ENCODE measurements at places on chromosomes 5 and 9. TPM values are rescaled to one million over a fixed set of nuclear protein-coding genes. Genes with fewer than 3 reads are reported as not detected.

Gene WDR38
- not detected for total RNA-seq

- no peak for DNase-seq
These were observed 63.3 kb downstream of the ABCA1 start for GRCh38 chr9:104864675-104865104.

Gene ENTREP1
- not detected for total RNA-seq

Gene RNF183
- not detected for total RNA-seq

DNA sequence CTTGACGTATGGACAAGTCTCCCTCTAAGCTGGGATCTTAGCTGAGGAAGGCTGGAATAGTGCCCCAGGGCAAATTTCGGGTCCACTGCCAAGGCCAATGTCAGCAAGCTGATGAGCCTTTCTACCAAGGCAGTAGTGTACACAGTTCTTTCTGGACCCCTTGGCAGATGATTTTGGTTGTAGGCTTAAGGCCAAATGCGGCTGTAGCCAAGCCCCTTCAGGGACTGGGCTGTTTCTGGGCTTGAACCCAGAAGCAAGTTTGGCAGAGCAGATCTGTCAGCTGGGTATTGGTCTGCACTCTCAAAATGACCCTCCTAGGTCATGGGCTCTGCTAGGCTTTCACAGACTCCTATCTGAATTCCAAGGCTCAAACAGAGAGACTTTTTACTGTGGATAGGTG lies 121.6 kb downstream of the ADAMTSL1 start:
- DNase-seq: no peak

DNA sequence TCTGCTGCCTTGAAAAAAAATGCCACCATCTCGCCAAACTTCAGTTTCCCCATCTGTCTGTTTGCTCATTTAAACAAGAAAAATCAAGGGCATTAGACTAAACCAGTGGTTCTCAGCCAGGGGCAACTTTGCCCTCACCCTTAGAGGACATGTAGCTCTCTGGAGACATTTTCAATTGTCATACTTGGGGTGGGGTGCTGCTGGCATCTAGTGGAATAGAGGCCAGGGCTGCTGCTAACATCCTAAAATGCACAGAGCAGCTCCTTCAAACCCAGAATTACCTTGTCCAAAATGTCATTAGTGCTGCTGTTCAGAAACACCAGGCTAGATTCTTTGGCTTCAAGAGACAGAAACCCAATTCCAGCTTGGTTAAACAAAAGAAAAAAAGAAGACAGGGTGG lies 71.1 kb upstream of the FOXE1 start:
- no peak for DNase-seq

- no peak for DNase-seq
These were observed 67.1 kb downstream of the LHX2 start for GRCh38 chr9:124078641-124079040.

GRCh38 chr9:27183131-27183530 lies 74.1 kb downstream of the TEK start:
- no peak for DNase-seq

Gene GGTA1
- total RNA-seq: not detected

DNA sequence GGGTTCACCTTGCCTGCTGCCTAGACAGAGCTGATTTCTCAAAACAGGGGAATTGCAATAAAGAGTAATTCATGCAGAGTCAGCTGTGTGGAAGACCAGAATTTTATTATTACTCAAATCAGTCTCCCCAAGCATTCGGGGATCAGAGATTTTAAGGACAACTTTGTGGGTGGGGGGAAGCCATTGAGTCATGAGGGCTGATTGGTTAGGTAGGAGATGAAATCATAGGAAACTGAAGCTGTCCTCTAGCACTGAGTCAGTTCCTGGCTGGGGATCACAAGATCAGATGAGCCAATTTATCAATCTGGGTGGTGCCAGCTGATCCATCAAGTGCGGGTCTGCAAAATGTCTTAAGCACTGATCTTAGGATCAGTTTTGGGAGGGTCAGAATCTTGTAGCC lies 159.1 kb upstream of the MAP1B start:
- DNase-seq: no peak

- DNase-seq: no peak
These were observed 353.4 kb downstream of the SPOCK1 start for GRCh38 chr5:137145721-137146120.

Gene MSH3
- 23.4 TPM for total RNA-seq

Gene TRIP13
- 36.9 TPM for total RNA-seq

GRCh38 chr5:32339198-32339597 lies 26.5 kb upstream of the MTMR12 start:
- no peak for DNase-seq

DNA sequence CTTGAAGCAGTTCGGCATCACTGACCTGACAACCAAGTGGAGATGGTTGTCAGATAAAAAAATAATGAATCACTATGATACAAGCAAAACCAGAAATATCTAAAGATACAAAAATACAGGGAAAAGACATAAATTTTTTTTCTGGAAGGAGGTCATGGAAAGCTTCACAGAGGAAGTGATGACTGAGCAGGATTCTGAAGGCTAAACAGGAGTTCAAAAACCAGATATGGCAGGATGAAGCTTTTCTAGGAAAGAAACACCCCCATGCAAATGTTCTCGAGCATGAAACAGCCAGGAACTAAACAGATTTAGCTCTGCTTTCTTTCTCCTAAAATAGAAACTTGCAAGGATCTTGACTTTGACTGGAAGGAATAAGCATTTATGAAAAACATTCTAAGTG lies 60.7 kb upstream of the IFNE start:
- DNase-seq: no peak

DNA sequence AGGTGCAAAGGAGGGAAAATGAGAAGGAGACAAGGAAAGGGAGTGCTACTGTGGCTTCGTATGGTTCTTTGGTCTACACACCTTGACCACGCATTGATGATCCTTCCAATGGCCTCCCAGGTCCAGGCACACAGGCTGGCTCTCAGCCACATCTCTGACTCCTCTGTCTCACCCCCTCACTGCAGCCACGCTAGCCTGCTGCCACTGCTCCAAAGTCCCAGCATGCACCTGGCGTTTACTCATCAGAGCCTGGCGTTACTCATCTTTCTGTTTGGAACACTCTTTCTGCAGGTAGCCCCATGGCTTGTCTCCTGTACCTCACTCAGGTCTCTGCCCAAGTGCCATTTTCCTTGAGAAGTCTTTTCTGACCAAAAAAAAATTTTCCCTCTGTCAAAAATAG lies 195.5 kb downstream of the SNCAIP start:
- no peak for DNase-seq

- no peak for DNase-seq
These were observed 78.6 kb upstream of the FBXL7 start for GRCh38 chr5:15421381-15421780.

GRCh38 chr9:31078175-31078574 lies 1306.3 kb upstream of the ACO1 start:
- DNase-seq: no peak

DNA sequence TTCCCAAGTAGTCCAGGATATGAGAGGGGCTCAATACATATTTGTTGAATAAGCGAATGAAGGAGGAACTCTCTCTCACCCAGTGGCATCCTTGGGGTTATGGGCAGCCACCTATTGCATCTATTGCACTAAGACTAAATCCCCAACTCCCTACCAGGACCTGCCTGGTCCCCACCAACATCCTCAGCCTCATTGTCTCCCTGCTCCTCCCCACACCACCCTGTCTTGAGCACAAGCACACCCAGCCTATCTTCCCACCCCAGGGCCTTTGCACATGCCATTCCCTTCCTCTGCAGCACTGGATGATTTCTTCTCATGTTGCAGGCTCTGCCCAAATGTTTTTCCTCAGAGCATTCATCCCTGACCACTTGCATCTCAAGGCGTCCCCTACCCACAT lies 133.8 kb downstream of the BARX1 start:
- DNase-seq: no peak

Gene TLE1
- total RNA-seq: 0.20 TPM

Gene TJP2
- total RNA-seq: 3.7 TPM

DNA sequence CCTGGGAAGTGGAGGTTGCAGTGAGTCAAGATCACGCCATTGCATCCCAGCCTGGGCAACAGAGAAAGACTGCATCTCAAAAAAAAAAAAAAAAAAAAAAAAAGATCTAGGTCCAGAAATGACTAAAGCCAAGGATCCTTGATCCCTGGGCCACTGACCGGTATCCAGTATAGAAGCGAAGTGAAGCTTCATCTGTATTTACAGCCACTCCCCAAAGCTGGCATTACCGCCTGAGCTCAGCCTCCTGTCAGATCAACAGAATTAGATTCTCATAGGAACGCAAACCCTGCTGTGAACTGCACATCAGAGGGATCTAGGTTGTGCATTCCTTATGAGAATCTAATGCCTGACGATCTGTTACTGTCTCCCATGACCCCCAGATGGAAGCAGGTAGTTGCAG lies 9.3 kb downstream of the CSNK1A1 start:
- DNase-seq: no peak

Gene RAB3C
- total RNA-seq: not detected

- no peak for DNase-seq
These were observed 92.1 kb downstream of the DAB2IP start for GRCh38 chr9:121743441-121744001.

Gene PCDHA3
- not detected for total RNA-seq

GRCh38 chr5:57338068-57338867 lies 144.3 kb downstream of the ACTBL2 start:
- peak; percentile 28 for DNase-seq

Gene TOR1A
- total RNA-seq: 32.4 TPM

DNA sequence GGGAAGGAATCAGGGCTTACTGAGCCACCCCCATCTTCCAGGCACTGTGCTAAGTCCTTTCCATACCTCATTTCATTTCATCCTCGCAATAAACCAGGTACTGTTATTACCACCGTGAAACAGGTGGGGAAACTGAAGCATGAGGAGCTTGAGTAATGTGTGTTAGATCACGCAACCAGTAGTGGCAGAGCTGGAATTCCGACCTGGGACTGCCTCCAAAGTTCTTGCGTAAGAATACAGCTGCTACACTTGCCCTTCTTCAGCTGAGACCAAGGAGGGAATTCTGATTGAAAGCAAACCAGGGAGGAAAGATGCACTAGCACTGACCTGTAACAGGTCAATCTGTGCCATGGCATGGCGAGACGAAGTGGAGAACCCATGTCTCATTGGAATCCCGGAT lies 113.4 kb upstream of the MSX2 start:
- DNase-seq: no peak

Gene PCDHA4
- not detected for total RNA-seq

Gene CCDC183
- total RNA-seq: 0.20 TPM

GRCh38 chr5:78698191-78698791 lies 49.7 kb upstream of the LHFPL2 start:
- DNase-seq: no peak

Gene GRM6
- not detected for total RNA-seq

- DNase-seq: no peak
These were observed 76.1 kb upstream of the CXCL14 start for GRCh38 chr5:135654761-135655467.

- DNase-seq: no peak
These were observed 13.2 kb upstream of the S100Z start for GRCh38 chr5:76836585-76836984.
